CD4-positive, alpha-beta T cell treated with Interleukin-17A for 1 hour (primary cell): ENCODE measurements at places on chromosomes 3 and 15.

- no peak for DNase-seq
These were observed 80.6 kb downstream of the LINGO1 start for GRCh38 chr15:77552066-77552465.

- DNase-seq, result peak; percentile 86
These were observed 30.6 kb upstream of the ABHD2 start for GRCh38 chr15:89057506-89058133.

GRCh38 chr3:171648069-171648468 is 162.2 kb downstream of the PLD1 start:
- DNase-seq, result no peak

- no peak for DNase-seq
These were observed 38.7 kb upstream of the MAN2C1 start for GRCh38 chr15:75407083-75407482.

- no peak for DNase-seq
These were observed 126.6 kb upstream of the NEO1 start for GRCh38 chr15:72925661-72926060.

GRCh38 chr15:85142312-85142711 is 160.7 kb downstream of the PDE8A start:
- DNase-seq, result no peak

GRCh38 chr3:10023587-10024310 is 2.5 kb upstream of the FANCD2 start:
- DNase-seq, result no peak

- DNase-seq, result no peak
These were observed 44.0 kb downstream of the EDEM1 start for GRCh38 chr3:5231487-5231886.
